Neural progenitor cell (in vitro differentiated cells): ENCODE measurements at places on chromosomes 1 and 21. TPM values are rescaled to one million over a fixed set of nuclear protein-coding genes. Genes with fewer than 3 reads are reported as not detected.

IL12RB2 gene
- 0.06 and 0.25 TPM in 2 replicates for total RNA-seq

SIM2 gene
- total RNA-seq: not detected in 2 replicates

DIPK1A gene
- 3.6 and 3.8 TPM in 2 replicates for total RNA-seq

LHX4 gene
- 0.06 TPM in 1 of 2 replicates, not detected in the other for total RNA-seq

CTH gene
- 16.0 and 18.6 TPM in 2 replicates for total RNA-seq

GLMN gene
- 33.2 and 44.4 TPM in 2 replicates for total RNA-seq

URB1 gene
- total RNA-seq: 7.7 and 12.2 TPM in 2 replicates

RHBG gene
- not detected in 2 replicates for total RNA-seq

FCRL5 gene
- total RNA-seq: not detected in 2 replicates

PDPN gene
- 2.2 and 3.4 TPM in 2 replicates for total RNA-seq

MROH9 gene
- not detected in 2 replicates for total RNA-seq

GRCh38 chr1:152111515-152111968, 3.7 kb downstream of the TCHH start:
- DNase-seq: peak; percentile 48

DNA sequence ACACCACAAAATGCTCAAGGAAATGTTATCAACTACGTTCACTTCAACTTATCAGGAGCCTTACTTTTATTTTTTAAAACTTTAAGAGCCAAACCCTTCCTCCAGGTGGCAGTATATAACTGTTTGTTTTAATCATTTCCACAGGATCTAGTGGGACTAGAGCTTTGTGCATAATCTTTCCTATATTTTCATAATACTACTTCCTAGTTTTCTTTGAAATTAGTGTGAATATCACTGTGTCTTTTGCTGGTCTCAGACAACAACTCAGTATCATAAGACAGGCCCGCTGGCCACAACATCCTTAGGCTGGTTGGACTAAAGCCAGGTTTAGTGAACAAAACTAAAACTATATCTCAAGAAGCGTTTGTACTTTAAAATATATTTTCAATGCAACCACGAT, 145.5 kb downstream of the TIAM1 start:
- peak; percentile 57 for DNase-seq

GRCh38 chr1:239868058-239868832, 223.4 kb upstream of the FMN2 start:
- DNase-seq: peak; percentile 31

GRCh38 chr1:155322571-155322952, 1.9 kb downstream of the RUSC1 start:
- peak; percentile 64 for DNase-seq

DNA sequence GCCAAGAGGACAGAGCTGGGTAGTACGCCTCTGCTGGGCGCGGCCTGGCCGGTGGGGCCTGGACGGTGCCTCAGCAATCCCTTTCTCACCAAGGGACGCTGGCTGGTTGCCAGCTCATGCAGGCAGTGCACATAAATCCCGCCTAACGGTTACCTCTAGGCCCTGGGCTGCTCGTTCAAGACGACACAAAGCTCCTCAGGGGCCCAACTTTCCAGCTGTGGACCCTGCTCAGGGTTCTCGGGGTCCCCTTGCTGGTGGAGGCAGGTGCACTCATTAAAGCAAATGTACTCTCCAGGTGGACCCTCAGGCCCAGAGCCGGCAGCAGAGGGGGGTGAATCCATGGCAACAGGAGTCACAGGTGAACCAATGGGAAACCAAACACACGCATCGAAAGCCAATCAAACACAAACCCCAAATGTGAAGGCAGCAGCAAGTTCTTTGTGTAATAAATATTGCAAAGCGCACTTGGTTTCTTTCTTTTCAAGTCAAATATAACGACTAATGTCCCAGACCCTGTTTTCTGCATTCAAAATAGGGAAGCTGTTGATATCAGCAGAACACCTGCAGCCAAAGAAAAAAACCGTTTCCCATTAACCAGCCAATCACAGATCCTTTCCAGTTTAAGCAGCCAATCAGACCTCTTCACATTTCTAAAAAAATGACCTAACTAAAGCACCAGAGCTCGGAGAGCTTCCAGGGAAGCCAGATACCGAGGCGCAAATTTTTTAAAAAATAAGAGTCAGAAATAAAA, 26.1 kb upstream of the CLSTN1 start:
- DNase-seq: no peak

- DNase-seq: no peak
These were observed 8.4 kb downstream of the PDIK1L start for GRCh38 chr1:26119892-26120608.

DNA sequence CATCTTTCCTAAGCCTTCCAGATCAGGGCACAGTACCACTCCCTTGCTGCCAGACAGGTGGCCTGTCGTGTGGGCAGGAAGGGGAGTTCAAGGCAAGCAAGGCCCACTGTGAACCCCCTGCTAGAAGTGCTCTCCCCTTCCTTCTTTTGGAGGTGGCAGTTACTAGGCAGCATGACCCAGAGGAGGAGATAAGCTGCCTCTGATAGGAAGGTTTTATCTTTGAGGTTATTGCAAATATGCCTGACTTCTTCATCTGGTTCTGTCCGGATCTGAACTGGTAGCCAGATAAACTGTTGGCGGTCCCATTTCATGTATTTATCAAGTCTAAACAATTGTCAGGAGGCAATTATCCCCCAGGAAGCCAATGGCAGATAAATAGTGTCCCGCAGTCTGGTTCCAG, 198.2 kb upstream of the LMO4 start:
- DNase-seq: no peak

GRCh38 chr1:170073893-170074249, 624 bp downstream of the KIFAP3 start:
- DNase-seq: no peak

- no peak for DNase-seq
These were observed 3.9 kb downstream of the DISP3 start for GRCh38 chr1:11482701-11483479.

GRCh38 chr21:35885942-35886541, 174.3 kb downstream of the SETD4 start:
- DNase-seq: no peak

- DNase-seq: peak; percentile 87
These were observed 2.7 kb downstream of the TMEM200B start for GRCh38 chr1:29120947-29121485.

DNA sequence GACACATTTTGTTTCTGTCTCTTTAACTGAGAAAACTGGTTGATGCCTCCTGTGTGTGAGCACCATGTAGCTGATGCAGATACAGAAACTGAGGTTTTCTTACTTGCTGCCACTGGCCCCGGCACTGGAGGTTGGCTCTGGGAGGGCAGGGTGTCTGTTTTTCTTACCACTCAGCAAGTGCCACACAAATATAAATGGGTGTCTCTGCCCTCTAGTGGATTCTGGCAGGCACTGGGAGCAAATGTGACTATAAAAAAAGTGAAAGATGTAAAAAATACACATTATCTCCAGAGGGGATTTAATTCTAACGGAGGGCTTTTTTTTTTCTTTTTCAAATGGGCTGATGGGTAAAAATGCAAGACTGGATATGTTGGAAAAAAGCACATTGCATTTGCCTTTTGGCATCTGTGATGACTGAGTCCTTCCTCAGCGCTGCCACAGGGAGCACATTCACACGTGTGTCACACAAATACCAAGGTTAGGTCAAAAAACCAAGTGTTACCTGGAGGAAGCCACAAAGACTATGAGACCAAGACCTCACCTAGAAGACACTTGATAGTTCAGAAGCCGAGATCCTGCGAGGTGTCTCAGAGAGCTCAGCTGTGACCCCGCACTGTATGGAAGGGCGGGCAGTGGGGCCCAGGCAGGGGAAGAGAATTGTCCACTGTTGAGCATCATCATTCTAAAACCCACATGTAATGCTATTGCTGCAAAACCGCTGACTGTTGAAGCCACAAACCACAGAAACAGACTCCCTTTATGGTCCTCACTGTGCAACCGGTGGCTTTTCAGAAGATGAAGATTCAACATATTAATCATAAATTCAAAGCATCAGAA, 18.9 kb downstream of the PGBD2 start:
- DNase-seq: peak; percentile 69

DNA sequence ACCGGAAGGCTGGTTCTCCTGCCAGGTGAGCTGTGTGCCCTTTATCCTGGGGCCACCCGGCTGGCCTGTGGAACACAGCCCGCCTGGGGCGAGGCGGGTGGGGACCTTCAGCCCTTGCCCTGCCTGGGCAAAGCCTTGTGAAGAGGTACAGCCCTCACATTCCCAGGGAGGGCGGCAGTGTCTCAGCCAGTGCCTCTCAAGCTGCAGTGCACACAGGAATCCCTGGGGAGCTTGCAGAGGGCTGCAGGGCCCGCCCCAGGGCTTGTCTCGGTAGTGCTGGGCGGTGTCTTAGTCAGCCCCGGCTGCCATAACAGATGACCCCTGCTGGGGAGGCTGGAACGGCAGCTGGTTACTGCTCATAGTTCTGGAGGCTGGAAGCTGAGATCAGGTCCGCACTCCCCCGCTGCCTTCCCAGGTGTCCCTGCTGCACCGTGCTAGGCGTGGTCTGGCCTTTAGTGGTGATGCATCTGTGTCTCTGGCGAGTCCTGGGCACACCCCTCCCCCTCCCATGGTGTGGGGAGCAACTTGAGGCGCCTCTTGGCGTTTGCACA, 12.6 kb downstream of the DFFB start:
- DNase-seq: peak; percentile 13

DNA sequence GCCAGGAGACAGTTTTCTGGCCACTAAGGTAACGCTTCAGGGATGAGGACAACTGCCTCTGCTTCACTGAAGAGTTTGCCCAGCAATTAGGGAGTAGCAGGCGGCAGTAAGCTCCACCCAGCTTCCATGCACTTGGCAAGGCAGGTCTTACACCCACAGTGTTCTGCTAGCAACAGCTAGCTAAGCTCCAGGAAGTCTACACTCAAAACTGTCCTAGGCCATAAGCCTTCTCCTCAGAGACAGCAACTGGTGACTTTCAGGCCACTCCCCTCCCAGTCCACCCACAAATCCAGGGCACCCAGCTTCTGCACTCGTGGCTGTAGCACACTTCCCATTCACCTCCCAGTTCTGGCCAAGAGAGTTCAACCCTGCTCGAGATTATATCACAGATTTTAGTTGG, 47.3 kb downstream of the KMO start:
- no peak for DNase-seq

DNA sequence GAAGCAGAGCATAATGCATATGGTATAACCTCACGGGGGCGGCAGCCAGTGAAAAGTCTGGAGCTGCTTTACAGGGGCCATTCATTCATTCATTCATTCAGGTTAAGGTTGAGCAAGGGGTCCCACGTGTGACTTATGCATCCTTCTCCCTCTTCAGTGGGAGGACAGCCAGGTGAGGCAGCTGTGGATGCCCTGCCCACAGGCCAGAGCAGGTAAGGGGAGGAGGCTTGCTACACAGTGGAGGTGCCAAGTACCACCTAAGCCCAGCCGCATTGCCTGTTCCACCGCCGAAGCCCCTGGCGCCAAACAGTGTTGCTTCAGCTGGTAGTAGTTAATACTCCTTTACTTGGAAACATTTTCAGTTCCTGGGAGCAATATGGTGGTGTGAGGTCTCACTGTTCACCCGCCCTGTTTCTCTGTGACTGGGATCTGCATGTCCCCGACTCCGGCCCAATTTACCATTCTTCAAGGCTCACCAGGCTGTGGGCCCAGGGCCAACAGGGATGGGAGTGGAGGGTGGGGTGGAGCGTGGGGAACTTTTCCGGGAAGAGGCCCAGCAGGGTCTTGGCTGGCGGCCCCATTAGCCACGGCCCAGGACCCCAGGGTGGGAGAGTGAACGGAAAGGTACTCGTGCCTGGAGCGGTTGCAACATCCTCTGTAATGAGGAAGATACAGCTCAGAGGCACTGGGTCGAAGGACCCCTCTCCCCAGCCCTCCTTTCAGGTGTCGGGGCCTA, 722 bp upstream of the PODN start:
- no peak for DNase-seq

- DNase-seq: no peak
These were observed 7.2 kb upstream of the OLFML2B start for GRCh38 chr1:162030759-162031280.

- no peak for DNase-seq
These were observed 15.2 kb downstream of the TFAP2E start for GRCh38 chr1:35588197-35588910.

DNA sequence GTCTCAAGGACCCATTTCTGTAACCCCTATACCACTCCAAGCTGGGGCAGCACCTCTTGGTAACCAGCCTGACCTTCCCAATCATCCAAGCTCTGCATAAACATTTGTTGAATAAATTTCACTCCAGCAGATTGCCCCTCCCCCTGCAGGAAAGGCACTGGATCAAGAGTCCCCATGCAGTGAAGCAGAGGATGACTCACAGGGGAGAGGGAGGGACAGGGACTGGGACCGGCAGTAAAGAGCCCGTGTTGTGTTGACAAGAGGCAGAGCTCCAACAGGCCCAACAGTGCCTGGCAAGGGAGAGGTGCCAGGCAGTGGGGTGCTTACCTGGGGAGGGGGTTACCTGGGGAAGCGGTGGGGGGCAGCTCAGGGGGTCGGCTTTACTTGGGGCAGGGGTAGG, 32.3 kb downstream of the SLC9A1 start:
- no peak for DNase-seq

DNA sequence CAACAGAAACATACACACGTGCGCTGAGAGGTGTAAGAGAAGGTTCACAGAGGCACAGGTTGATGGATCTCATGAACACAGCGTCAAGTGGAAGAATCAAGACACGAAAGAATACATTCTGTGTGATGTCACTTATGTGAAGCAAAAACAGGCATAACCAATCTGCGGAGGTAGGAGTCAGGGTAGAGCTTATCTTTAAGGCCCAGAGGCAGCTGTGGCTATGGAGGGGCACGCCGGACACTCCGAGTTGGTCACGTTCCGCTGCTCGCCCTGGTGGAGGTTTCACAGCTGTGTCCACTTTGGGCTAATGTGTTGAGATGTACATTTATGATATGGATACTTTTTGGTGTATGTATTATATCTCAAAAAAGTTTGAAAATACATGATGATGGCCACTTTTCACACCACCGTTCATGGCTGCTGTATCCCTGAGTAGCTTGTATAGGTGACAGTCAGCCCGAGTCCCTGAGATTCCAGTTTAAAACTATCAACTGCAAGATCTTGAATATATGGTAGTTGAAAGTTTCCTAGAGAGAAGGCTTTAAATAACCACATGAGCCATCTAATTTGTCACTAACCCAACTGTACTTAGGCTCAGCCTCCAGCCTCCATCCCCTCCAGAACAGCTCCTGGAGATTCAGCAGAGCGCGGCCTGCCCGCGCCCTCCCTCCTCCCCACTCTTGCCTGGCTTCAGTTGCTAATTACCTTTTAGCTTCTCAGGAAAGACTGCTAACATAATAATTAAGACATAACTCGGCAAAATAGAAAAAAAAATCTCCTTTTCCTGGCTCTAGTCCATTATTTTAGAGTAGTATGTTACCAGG, 6.7 kb upstream of the ADARB1 start:
- DNase-seq: no peak

GRCh38 chr1:10398278-10398733, 558 bp upstream of the PGD start:
- no peak for DNase-seq

DNA sequence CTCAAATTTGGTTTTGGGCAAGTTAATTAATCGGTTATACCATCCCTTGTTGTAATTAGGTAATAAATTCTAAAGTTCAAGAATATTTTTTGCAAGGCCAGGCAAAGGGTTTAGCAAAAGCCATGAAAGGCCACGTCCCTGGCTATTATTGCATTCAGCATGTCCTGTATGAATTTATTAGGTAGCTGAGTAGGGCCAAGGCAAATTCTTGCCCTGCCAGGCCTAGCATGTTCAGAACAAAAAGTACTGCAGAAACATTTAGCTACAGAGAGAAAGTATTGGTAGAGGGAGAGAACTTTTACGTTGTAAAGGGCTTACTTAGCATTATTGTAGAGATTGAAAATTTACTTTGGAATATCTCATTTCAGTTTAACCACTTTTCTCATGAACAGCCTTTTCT, 94.4 kb downstream of the PATJ start:
- no peak for DNase-seq

GRCh38 chr1:116168277-116169032, 57.3 kb downstream of the MAB21L3 start:
- DNase-seq: peak; percentile 90
